Stimulated activated CD8-positive, alpha-beta memory T cell treated with anti-CD3 and anti-CD28 coated beads, Interleukin-2, amount 100 ng/mL, for 1 hour (primary cell): ENCODE measurements at places on chromosomes 12 and 14.

DNA sequence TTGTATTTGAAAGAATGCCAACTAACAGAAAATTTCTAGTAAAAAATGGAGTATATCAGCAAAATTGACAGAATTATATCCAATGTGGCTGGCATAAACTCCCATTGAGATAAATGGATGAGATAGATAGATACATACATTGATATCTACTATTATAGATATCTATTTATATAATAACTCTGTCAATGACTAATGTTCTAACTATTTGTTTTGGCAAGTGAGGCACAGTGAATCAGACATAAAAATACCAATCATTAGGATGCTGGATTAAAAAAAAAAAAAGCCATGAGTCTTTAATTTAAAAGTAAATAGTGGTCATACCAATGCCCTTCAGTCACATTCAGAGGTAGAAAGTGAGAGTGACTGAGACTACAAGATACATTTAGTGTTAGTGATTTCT is 33.7 kb upstream of the GLIPR1 start:
- no peak for DNase-seq

DNA sequence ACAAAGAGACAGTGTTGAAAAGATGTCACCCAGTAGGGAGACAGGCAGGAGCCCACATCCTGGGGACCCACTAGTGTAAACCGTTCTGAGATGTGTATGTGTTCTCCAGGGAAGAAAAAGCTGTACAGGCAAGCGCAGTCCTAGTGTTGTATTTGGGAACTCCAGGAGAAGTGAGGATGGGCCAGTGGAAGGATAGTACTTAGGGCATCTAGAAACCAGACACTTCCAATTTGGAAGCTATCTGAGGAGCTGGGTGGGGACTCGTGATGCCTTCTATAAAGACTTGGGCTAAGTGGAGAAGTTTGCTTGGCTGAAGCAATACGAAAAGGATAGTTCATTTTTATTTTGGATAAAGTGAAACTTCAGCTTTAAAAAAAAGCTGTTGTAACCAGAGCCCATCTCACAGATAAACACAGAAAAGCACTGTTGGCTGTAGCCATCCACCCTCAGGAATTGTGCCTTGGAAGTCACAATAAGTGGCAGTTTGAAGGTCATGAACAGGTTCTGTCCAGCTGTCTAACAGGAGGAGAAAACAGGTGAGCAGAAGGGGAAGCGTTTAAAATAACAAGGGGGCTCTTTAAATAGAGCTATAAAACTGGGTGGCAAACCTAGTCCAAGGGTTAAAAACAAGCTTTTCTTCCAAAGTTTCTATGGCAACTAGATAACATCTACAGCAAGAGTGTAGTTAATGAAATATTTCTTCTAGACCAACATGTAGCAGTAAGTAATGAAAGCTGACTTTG is 108.0 kb upstream of the ARHGAP5 start:
- no peak for DNase-seq

DNA sequence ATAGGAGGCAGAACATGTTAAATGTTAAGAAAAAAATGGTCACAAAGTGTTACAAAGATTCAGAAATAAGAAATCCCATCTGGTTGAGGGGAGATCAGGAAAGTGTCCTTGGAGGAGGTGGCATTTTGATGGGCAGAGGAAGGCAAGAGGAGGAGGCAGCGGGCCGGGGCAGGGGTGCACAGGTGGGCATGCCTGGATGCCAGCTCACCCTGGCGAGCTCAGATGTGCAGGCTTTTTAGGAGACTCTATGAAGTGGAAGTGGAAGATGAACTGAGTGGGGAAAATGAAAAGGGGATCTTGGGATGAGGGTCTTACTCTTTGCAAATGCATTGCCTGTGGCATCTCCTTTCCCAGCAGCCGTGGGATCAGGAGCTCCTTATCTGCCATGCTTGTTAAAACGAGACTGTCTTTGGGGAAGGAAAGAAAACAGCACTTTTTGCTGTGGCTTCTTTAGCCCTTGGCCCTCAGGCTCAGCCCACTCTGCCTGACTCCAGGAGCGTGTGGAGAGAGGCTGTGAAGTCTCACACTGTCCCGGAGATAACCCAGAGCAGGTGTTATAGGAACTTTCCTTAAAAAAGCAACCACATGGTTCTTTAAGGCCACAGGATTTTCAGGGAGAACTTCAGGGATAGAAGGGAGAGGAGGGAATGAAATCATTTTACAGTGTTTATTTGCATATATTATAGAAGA is 62.6 kb downstream of the ELK3 start:
- no peak for DNase-seq

- no peak for DNase-seq
These were observed 475.6 kb downstream of the PDZRN4 start for GRCh38 chr12:41663598-41664265.

DNA sequence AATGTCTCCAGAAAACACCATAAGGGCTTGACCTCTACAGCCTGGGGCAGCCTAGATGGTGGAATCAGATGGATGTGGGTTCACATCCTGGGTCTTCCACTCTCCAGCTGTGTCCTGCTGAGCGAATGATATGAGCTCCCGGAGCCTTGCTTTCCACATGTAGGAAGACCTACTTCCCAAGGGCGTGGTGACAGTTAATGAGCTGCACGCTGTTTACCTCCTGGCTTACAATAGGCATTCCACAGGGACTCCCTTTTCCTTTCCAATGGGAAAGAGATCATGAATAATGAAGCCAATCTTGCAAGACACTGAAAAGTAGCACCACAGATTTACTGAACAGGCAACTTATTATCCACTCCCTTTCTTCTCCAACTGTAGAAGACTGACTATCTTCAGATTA is 46.1 kb downstream of the TMTC1 start:
- DNase-seq, result no peak

DNA sequence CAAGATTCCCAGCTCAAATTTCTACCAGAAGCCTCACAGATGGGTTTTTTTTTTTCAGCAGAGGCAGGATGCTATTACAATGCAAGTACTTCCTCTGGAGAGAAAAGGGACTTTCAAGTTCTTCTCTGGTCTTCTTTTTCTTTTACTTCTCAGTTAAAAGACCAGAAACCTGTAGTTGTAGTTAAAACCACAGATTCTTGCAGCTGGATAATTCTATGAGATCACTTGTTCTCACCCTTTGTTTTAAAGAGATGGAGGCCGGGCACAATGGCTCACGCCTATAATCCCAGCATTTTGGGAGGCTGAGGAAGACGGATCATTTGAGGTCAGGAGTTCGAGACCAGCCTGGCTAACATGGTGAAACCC is 47.6 kb upstream of the OVCH1 start:
- no peak for DNase-seq

DNA sequence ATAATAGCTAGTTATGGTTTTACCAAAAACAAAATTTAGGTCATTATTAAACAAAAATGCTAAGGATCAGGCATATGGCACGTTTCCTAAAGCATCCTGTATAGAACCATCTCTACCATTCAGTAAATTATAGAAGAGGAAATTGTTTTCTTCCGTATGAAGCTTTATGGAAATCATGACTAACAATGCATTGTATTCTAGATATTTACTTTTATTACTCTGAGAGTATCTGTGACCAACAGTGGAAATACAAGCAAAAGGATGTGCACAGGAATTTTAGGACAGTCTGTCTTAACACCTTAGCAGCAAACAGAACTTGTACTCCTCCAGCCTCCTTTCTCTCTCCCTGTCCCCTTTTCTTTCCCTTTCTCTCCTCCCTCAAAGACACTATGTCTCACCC is 7.1 kb downstream of the DENND5B start:
- DNase-seq, result no peak

DNA sequence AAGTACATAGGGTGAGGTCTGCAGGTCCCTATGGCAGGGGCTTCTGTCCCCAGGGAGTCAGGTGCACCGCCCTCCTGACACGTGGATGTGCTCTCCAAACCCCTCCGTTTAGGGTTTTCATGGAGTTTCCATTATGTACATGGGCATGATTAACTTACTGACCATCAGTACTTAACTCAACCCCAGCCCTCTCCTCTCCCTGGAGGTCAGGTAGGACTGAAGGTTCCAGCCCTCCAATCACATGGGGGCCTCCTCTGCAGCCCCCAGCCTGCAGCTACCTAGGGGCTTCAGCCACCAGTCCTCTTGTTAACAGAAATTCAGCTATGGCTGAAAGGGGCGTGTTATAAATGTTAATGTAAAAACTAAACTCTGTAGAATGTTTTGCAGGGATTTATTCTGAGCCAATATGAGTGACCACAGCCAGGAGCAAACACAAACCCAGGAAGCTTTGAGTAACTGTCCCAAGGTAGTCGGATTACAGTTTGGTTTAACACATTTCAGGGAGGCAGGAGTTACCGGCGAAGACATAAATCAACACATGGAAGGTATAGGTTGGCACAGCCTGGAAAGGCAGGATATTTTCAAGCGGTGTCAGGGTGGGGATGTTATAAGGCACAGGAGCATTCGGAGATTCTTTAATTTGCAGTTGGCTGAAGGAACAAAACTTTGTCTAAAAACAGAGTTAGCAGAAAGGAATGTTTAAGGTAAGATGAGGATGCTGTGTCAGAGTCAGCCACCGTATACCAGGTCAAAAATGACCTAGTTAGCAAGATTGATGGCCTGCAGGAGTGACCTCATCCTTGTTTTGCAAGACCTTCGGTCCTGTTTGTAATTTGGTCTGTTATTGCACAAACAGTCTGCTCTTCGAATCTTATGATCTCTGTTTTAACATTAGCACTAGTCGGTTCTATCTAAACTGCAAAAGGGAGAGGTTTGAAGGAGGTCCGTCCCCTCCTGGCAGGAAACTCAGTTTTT is 75.2 kb downstream of the TNFAIP2 start:
- DNase-seq, result no peak

- no peak for DNase-seq
These were observed 2.3 kb upstream of the ANGEL1 start for GRCh38 chr14:76814726-76815645.

DNA sequence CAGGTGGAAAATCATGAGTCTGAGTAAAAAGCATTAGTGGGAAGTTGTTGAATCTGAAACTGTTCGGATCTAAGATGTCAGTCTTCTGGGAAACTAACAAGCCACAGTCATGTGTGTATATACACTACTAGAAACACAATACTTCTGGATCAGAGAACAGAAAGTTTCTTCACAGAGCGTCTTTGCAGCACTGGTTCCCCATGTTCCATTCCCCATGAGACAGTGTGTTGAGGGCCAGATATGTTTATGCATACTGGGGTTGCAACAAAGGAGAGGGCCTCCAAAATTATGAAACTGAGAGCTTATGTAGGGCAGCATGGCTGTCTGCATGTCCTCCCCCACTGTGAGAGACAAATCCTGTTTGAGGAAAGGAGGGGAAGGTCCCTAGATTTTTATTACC is 295.0 kb upstream of the NAV3 start:
- no peak for DNase-seq

- no peak for DNase-seq
These were observed 29.7 kb downstream of the ATF7IP start for GRCh38 chr12:14395074-14395778.

- DNase-seq, result no peak
These were observed 3.5 kb downstream of the LMO3 start for GRCh38 chr12:16602412-16602811.

DNA sequence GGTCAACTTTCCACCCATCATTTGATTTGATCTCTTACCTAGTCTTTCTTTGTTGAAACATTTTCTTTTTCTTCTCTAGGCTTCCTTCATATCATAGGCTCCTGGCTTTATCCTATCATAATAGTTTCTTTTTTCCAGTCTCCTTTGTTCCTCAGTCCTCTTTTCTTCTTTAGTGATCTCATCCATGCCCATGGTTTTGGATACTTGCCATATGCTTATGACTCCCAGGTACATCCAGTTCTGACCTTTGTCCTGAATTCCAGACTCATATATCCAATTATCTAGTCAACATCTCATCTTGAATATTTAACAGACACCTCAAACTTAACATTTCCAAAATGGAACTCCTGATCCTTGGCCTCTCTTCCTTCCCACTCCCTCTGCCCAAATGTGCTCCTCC is 36.1 kb upstream of the KRAS start:
- DNase-seq, result no peak

DNA sequence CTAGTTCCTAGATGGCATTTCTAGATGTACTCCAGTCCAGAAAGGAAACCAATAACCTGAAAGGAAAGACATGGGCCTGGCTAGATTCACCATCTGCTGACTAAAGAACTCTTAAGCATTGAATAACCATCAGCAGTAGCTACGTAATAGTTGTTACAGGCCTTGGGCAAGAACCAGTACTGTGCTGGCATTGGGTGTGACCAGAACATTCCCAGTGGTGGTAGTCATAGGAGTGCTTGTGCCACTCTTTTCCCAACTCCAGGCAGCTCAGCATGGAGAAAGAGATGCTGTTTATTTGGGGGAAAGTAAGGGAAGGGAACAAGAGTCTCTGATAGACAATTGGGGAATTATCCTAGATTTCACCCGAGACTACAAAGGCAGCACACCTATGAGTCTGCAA is 333.3 kb downstream of the SLC16A7 start:
- no peak for DNase-seq

DNA sequence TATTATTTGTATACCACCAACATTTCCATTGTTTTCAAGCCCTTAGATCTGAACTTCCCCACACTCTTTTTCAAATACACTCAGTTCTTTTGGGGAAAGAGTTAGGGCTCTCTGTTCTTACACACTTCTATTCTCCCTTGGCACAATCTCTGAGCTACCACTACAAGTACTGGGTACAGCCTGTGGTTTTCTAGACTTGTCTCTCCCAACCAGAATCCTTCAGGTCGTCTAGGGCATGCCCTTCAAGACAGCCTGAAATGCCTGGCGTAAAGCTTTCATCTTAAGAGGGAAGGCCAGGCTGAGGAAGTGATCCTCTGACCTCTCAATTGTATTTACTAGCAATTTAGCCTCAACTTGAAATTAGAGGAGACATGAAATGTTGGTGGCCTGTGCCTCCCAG is 1442.0 kb downstream of the AACS start:
- no peak for DNase-seq

DNA sequence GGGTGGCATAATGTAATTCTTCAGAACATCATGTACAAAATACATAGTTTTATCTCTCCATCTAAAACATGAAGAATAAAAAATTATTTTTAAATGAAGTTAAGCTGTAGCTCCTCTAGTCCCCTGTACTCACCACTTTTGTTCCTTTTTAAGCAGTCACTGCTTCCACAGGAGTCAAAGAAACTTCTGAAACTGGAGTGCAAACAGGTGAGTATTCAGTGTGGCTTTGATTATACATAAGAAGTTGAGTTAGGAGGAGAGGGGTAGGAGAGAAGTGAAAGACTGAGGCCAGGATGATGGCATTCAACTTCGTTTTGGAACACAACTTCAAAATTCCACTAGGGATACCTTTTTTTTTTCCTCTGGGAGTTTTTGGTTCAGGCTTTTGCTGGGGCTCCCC is 131.4 kb upstream of the CNTN1 start:
- no peak for DNase-seq

GRCh38 chr14:104827177-104828055 is 26.5 kb downstream of the ZBTB42 start:
- DNase-seq, result peak; percentile 30

DNA sequence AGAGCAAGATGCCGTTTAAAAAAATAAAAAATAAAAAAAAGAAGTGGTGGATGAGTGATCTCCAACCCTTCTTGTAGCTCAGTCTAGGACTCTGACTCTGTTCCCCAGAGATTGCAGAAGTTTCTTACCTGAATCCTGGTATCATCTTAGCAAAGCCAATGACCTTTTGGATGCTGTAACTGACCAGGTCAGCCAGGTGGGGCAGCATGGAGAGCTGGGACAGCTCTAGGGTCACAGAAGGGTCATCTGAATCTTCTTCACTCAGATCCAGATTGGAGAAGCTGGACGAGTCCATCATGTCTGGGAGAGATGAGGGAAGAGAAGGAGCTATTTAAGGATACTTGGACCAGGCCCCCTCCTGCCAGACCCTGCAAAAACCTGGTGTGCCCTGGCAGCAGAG is 35.8 kb upstream of the HDAC7 start:
- no peak for DNase-seq
